Fibroblast of upper back skin (primary cell): ENCODE measurements at places on chromosomes 16 and 17.

GRCh38 chr17:20823905-20824304 lies 218.9 kb downstream of the USP22 start:
- no peak for DNase-seq

- no peak for DNase-seq
Observed at GRCh38 chr16:67436640-67437193, 5.8 kb downstream of the HSD11B2 start.

- no peak for DNase-seq
Observed at GRCh38 chr17:56257075-56257474, 103.8 kb downstream of the ANKFN1 start.

DNA sequence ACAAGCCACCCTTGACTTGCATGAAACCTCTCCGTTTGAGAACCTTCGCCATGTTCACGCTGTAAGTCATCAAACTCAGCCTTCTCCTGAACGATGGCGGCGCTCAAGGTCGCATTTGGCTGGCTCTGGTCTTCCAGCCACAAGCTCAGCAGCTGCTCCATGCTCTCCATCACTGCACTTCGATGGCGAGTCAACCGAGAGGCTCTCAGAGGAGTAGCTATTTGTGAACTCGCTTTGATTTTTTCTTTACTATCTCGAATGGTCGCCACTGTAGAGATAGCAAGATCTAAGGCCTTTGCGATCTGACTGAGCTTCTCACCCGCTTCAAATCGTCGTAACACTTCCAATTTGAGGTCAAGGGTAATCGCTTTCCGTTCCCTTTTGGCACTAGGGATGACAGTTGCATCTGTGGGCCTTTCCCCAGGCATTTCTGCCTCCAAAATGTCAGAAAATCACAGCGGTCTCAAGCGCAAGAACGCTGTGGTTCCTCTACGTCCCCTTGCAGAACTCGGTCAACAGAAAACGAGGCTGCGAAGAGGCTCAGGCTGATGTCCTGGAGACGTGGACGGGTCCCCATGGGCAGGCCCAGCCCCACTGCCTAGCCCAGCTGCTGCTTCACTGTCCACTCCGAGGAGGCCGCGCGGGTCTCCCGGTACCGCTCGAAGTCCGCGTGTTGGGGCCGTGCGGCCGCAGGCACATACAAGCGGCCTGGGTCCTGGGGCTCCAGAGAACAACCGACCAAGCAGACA lies 23.1 kb downstream of the DEF8 start:
- DNase-seq, result no peak

DNA sequence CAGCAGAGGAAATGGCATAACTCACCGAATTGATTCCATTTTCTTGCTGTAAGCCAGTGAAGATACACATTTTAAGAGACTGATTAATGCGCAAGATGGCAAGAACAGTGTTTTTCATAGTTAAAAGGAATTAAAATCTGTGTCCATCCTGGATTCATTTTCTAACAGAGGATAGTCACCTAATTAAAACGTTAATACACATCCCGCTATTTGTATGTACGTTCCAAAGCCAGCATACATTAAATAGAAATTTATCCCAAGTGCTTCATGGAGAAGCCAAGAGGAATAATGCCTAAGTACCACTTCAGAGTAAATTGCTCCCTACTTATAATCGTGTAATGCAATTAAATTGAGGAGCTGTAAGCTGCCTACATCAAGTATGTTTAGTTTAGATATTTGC lies 49.9 kb downstream of the RBFOX1 start:
- DNase-seq, result no peak

DNA sequence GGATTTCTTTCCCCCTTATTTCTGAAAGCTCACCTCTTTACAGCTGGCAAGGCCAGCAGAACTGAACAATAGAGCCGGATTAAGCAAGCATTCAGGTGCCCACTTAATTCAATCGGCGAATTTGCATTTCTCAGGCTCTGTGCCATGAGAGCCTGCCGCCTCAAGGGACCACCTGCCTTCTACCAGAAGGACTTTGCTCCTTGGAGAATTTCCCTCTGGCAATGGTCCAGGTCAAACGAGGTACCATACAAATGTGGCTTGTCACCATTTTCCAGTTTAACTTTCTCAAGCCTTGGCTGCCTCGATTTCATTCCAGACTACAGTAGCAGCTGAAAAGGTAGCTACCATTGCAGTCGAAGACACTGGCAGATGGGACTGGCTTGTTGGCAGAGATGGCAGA lies 534.0 kb downstream of the MAF start:
- DNase-seq, result no peak

- peak; percentile 46 for DNase-seq
Observed at GRCh38 chr17:79294459-79295071, 219.9 kb downstream of the ENGASE start.

GRCh38 chr17:63639125-63639524 lies 16.9 kb downstream of the MAP3K3 start:
- DNase-seq, result no peak

DNA sequence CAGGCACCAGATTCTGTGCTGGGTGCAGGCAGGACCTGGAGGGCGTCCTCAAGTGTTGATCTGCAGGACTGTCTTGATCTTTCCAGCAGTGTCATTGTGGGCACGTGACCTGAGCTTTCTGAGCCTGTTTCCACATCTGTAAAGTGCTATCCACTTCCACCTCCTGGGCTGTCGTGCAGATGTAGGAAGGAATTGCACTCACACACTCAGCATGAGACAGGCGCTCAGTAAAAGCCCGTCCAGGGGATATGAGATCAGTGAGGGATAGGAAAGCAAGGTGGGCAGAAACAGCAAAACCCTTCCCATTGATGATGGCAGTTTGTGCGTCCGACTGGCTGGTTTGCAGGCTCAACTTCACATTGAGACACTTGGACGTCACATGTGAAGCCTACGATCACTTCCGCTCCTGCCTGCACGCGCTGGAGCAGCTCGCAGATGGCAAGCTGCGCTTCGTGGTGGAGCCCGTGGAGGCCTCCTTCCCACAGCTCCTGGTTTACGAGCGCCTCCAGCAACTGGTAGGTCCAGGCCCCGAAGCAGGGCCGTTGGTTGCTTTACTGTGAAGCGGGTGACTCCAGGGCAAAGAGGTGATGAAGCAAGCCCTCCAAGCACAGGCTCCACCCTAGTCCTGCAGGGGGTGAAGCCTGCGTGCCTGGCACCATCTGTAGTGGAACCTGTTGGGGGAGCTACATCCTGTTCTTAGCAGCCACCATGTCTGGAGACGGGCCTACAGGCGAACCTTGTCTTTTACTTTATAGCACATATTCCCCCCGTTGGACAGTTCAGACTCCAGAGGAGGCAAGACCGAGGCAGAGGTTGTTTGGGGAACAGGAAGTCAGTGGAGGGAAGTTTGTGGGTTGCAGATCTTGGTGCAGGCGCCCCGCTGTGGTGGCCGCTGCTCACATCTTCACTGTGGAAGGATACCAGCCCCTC lies 23.0 kb downstream of the METTL22 start:
- no peak for DNase-seq

DNA sequence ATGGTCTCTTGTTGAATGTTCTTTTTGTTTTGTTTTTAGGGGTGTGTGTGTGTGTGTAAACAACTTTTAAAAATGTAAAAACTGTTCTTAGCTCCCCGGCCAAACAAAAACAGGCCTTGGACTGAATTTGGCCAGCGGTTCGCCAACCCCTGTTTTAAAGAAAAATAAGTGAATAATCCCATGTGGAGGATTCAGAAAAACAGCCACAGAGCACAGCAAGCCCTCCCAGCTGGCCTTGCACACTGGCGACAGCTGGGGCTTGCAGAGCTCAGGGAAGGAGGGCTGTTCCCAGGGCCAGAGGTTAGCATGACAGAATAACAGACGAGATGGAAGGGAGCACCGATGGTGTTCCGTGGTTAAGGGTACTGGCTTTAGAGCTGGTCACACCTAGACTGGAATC lies 39.0 kb downstream of the EMP2 start:
- DNase-seq, result no peak

DNA sequence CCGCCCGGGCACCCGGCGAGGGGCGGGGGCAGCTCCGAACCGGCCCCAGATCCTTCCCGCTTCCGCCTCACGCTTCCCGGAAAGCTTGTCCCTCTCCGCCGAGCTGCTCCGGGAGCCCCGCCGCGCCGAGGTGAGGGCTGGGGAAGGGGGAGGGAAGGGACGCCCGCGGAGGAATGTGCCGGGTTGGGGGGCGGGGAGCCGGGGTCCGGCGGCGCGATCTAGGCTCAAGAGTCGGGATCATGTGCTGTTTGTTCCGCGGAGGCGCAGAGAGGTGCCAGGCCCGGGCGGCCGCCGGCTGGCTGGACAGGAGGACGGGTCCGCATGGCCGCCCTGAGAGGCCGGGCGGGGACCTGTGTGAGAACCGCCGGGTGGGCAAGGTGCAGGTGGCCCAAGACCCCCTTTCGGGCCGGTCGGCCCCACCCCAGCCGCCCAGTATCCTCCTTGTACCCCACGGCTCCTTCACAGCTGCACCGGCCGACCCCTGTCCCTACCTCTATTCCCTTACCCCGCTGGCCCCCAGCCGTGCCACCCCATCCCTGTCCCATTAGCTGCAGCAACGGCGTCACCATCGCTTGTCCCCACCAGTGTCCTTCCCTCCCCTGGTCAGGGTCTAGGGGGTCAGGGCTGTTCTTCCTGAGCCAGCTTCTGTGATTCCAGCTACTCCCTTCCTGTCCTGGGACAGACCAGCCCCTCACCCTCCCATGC lies 429 bp downstream of the KIF1C start:
- no peak for DNase-seq

DNA sequence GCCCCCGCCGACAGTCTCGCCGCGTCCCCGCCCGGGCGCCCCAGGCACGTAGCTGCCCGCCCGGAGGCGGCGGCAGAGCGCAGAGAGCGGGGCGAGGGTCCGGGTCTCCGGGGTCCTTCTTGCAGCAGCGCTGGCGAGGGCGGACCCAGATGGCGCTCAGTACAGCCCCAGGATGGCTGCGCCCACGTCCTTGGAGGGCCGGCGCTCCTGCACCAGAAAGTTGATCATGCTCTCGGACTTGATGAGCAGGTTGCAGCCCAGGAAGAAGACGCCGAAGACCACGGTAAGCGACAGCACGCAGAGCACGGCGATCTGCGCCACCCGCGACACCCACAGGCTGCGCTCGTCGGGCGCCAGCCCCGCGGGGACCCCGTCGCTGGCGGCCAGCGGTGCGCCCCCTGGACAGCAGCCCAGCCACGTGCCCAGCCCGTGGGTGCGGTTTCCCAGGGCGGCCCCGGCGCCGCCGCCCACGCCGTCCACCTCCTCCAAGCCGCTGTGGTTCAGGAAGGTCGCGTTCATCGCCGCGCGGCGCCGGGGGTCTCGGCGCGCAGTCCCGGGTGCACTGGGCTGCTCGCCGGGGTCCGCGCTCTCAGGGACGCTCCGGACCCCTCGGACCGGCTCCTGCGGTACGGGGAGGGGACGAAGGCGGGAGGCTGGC lies 435 bp downstream of the RPRML start:
- DNase-seq, result no peak

DNA sequence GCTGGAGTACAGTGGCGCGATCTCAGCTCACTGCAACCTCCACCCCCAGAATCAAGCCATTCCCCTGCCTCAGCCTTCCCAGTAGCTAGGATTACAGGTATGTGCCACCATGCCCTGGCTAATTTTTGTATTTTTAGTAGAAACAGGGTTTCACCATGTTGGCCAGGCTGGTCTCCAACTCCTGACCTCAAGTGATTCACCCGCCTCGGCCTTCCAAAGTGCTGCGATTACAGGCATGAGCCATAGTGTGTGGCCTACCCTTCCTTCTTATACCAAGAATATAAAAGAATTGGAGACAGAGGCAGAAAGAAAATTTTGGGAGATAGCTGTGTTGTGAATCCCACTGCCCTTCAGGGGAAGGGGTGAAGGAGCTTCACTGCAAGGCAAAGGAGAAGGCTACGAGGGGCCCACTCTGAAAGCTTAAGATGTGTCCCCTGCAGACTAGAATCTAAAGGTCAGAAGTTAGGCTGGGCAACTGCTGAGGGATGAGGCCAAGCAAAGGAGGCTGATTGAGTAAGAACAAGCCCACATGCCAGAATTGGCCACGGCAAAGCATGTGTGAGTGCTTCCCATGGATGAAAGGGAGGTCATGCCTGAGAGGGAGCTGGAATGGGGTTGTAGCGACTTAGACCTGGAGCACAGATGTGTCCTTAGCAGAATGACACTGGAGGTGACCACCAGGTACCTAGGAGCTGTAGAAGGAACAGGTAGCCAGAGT lies 8.4 kb upstream of the CRYBA1 start:
- peak; percentile 53 for DNase-seq

DNA sequence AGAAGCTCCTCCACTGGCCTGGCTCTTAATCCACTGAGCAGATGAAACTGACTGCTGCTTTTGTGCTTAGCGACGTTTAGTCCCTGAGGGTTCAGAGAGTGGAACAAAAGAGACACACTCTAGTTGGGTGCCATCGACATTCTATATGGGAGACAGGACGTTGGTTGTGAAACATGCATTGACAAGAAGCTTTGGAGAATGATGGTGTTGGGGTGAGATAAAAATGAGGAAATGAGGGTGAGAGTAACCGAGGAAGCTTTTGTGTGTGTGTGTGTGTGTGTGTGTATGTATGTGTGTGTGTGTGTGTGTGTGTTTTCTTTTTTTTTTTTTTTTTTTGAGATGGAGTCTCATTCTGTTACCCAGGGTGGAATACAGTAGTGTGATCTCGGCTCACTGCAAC lies 89.5 kb downstream of the ABCC1 start:
- DNase-seq, result no peak

GRCh38 chr17:76379275-76379641 lies 5.2 kb upstream of the SPHK1 start:
- no peak for DNase-seq

GRCh38 chr17:76405967-76406647 lies 21.7 kb downstream of the SPHK1 start:
- no peak for DNase-seq

- DNase-seq, result no peak
Observed at GRCh38 chr17:80718428-80718827, 173.8 kb downstream of the RPTOR start.

GRCh38 chr17:5254903-5255521 lies 20.4 kb upstream of the SCIMP start:
- no peak for DNase-seq

- no peak for DNase-seq
Observed at GRCh38 chr16:27677263-27677662, 127.3 kb downstream of the KATNIP start.

DNA sequence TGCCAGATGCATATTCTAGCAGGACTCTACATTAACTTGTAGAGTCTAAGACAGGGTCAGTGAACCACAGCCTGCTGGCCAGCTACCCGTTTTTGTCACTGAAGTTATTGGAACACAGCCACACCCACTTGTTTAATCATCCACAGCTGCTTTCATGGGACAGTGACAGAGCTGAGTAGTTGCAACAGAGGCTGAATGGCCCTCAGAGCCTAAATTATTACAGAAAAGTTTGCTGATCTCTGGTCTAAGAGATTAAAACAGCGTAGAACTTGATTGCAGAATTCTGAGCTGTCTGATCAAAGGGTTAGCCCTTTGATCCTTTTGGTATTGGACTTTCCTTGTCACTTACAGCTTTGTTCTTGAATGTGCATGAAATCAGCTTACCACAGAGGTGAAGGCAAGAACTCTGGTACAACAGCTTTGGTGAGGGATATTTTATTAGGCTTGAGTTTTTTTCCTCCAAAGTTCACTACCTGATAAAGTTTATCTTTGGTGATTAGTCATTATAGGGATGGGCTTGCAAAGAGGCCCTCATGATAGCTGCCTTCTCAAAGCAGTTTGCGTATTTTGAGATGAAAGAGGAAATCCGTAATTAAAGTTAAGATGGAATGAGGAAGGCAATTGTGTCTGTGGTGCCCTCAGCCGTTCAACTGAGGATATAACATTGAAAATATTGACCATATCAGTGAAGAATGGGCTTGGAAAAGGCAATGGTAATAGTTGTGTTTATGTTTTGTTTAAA lies 23.6 kb downstream of the ALDH3A2 start:
- no peak for DNase-seq
